ENCODE measurements at places on chromosomes 4 and X.

DNA sequence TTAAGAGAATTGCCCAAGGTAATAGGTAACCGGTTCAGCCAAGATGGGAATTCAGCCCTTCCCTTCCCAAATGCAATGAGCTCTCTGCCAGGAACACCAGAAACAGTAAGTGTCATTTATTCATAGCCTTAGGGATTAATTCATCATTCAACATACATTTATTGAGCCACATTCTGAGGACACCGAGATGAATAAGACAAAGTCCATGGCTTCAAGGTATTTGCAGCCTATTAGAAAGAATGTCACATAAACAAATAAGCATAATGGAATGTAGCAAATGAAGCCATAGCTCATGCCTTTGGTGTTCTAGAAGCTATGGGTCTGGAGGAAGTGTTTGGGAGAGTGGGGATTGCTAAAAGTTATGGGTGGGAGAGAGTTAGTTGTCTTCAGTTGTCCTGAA is 6.3 kb upstream of the TAB3 start:
- DNase-seq: no peak

DNA sequence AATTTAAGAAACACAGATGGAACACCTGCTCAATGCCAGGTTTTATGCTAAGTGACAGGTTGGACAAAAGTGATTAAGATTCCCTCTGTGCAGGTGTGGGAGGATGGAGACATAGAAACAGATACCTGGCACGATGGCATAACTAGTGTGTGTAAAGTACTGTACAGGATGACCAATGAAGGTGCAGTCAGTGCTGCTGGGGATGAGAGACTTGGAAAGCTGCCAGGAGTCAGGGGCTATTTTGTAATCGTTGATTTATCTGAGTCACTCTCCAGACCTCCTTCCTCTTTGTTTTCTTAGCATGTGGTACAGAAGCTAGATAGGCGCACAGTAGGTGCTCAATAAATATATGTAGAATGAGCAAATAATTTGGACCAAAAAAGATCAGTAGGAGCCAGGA is 58.2 kb downstream of the CWH43 start:
- DNase-seq: no peak

DNA sequence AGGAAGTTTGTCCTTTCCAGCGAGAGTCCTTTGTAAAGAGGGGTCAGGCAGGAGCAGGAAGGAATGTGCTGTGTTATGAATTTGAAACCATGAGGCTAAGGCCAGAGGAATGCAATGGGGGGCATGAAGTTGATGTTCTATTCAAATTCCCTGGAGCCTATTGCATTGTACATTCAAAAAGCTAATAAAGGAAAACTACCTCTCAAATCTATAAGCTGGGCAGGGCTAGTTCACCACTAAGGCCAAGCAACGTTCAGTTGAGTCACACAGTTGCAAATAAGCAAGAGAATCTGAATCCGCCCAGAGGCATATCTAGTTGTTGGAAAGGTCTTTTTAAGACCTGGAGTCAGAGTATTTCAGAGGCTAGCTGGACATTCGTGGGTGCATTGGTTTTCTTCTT is 148.3 kb downstream of the DCTD start:
- DNase-seq: no peak

DNA sequence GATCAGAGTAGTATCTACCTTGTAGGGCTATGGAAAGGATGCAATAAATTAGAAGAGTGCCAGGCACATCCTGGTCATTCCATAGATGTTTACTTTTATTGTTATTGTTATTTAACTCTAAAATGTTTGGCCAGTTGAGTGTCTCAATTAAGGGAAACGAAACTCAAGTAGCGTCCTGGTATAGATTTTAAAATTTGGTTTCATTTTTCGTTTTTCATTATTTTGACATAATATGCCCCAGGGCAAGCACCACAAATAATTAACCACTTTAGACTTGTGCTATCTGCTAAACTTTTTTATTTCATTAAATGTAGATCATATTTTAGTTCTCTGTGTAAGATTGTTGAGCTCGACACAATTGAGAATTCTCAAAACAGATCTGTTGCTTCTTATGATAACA is 179.7 kb upstream of the PRPS2 start:
- no peak for DNase-seq

- no peak for DNase-seq
These were observed 349.3 kb upstream of the KLF3 start for GRCh38 chr4:38314663-38315062.

- no peak for DNase-seq
These were observed 42.3 kb downstream of the SHOX start for GRCh38 chrX:672931-673330.

DNA sequence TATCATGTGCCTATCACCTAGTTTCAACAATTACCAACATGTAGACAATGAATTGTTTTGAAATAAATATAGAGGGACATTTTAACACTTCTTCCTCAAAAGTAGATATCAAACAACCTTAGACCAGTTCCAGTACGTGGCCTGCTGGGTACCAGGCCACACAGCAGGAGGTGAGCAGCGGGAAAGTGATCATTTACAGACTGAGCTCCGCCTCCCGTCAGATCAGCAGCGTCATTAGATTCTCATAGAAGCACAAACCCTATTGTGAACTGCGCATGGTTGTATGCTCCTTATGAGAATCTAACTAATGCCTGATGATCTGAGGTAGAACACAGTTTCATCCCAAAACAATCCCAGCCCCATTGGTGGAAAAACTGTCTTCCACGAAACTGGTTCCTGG is 6.5 kb downstream of the BBS7 start:
- no peak for DNase-seq

GRCh38 chrX:40663880-40664630 is 16.7 kb upstream of the CXorf38 start:
- DNase-seq: no peak

DNA sequence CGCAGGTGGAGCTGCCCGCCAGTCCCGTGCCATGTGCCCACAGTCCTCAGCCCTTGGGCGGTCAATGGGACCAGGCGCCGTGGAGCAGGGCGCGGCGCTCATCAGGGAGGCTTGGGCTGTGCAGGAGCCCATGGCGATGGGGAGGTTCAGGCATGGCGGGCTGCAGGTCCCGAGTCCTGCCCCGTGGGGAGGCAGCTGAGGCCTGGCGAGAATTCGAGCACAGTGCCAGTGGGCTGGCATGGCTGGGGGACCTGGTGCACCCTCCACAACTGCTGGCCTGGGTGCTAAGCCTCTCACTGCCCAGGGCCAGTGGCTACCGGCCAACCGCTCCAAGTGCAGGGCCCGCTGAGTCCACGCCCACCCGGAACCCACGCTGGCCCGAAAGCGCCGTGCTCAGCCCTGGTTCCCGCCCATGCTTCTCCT is 646.5 kb downstream of the GABRG1 start:
- DNase-seq: no peak

GRCh38 chr4:174739576-174739975 is 89.5 kb downstream of the GLRA3 start:
- no peak for DNase-seq

GRCh38 chrX:93322110-93322509 is 351.3 kb downstream of the NAP1L3 start:
- DNase-seq: no peak

Measured in T-cell (primary cell).